ENCODE measurements at places on chromosomes 3 and 15. TPM values are rescaled to one million over a fixed set of nuclear protein-coding genes. Genes with fewer than 3 reads are reported as not detected.
A peak's percentile ranks its signal among the peaks of the same experiment; 100 is the strongest.

DNA sequence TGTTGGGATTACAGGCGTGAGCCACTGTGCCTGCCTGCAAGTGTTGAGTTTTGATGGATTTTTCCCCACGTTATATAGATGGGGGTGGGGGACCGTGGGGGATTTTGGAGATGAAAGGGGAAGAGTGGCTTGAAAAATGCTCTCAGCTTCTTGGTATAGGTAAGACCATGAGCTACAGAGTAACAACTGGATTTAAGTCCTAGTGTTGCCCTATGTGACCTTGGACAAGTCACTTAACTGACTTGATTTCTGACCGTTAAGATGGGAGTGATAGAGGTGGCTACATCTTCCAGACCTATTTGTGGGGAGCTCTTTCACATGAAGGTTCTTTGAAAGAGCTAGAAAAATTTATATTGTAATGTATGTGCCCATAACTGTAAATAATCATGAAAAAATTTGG, 13.3 kb downstream of the TRIM71 start:
- H3K4me3 ChIP-seq, result no peak overlapping the region
- H3K4me1 ChIP-seq, result no peaks in the 10 kb centered on the region
- H3K36me3 ChIP-seq, result no peaks in the 10 kb centered on the region
- no peak for DNase-seq
- peaks cover 8% of the 10 kb centered on the region for H3K27me3 ChIP-seq
- H3K27ac ChIP-seq, result no peak overlapping the region

GRCh38 chr15:52738311-52738710, 51.8 kb downstream of the ONECUT1 start:
- no peaks in the 10 kb centered on the region for H3K4me1 ChIP-seq
- no peak for DNase-seq
- H3K27me3 ChIP-seq, result no peaks in the 10 kb centered on the region
- no peak overlapping the region for H3K4me3 ChIP-seq
- no peaks in the 10 kb centered on the region for H3K36me3 ChIP-seq
- H3K27ac ChIP-seq, result no peak overlapping the region

HAPLN3 gene
- 2.8 TPM for total RNA-seq

GRCh38 chr3:72907731-72908620, 20.1 kb downstream of the GXYLT2 start:
- DNase-seq, result peak; percentile 95
- no peak overlapping the region for H3K4me3 ChIP-seq
- no peaks in the 10 kb centered on the region for H3K27me3 ChIP-seq
- peaks cover 10% of the 10 kb centered on the region for H3K4me1 ChIP-seq
- H3K27ac ChIP-seq, result no peak overlapping the region
- no peaks in the 10 kb centered on the region for H3K36me3 ChIP-seq

- no peak overlapping the region for H3K27ac ChIP-seq
- no peak overlapping the region for H3K4me3 ChIP-seq
- no peaks in the 10 kb centered on the region for H3K36me3 ChIP-seq
- DNase-seq, result no peak
- H3K27me3 ChIP-seq, result no peaks in the 10 kb centered on the region
Measured at GRCh38 chr3:79423417-79423816, 344.4 kb downstream of the ROBO1 start.

MAP1A gene
- total RNA-seq, result 70.4 TPM

GRCh38 chr3:116247605-116248004, 197.7 kb downstream of the LSAMP start:
- H3K36me3 ChIP-seq, result no peaks in the 10 kb centered on the region
- H3K27ac ChIP-seq, result no peak overlapping the region
- no peaks in the 10 kb centered on the region for H3K27me3 ChIP-seq
- no peak for DNase-seq

CFAP100 gene
- not detected for total RNA-seq

SHC4 gene
- 1.5 TPM for total RNA-seq

TRAT1 gene
- not detected for total RNA-seq
